ENCODE measurements at places on chromosomes 11 and 22.

- DNase-seq = no peak
These were observed 1283.7 kb upstream of the RAG2 start for GRCh38 chr11:37881741-37882140.

DNA sequence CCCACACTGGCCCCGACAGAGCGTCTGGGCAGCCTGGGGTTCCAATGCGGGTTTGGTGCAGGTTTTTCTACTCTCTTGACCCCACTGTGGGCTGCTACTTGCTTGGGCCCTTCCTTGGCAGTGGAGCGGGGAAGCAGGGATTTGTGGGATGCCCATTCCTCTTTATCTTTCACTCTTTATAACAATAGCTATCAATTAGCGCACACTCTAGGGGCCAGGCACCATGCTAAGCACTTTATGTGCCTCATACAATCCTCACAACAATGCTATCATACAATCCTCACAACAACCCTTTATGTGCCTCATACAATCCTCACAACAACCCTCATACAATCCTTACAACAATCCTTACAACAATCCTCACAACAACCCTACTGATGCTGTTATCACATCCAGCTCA lies 12.7 kb downstream of the ACCS start:
- no peak for DNase-seq

DNA sequence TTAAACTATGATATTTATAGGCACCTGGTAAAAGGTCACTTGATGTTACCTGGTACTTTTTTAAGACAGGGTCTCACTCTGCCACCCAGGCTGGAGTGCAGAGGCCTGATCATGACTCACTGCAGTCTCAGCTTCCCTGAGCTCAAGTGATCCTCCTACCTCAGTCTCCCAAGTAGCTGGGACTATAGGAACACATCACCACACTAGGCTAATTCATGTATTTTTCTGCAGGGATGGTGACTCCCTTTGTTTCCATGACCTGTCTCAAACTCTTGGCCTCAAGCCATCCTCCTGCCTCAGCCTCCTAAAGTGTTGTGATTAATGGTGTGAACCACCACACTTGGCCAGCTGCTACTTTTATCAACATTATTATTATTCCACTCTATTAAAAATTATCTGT lies 47.6 kb downstream of the OR4C45 start:
- no peak for DNase-seq

GRCh38 chr11:133706925-133707794 lies 138.2 kb downstream of the SPATA19 start:
- no peak for DNase-seq

- no peak for DNase-seq
These were observed 2.7 kb downstream of the RNF169 start for GRCh38 chr11:74751303-74751702.

GRCh38 chr11:13367115-13367514 lies 89.5 kb downstream of the BMAL1 start:
- DNase-seq = no peak

DNA sequence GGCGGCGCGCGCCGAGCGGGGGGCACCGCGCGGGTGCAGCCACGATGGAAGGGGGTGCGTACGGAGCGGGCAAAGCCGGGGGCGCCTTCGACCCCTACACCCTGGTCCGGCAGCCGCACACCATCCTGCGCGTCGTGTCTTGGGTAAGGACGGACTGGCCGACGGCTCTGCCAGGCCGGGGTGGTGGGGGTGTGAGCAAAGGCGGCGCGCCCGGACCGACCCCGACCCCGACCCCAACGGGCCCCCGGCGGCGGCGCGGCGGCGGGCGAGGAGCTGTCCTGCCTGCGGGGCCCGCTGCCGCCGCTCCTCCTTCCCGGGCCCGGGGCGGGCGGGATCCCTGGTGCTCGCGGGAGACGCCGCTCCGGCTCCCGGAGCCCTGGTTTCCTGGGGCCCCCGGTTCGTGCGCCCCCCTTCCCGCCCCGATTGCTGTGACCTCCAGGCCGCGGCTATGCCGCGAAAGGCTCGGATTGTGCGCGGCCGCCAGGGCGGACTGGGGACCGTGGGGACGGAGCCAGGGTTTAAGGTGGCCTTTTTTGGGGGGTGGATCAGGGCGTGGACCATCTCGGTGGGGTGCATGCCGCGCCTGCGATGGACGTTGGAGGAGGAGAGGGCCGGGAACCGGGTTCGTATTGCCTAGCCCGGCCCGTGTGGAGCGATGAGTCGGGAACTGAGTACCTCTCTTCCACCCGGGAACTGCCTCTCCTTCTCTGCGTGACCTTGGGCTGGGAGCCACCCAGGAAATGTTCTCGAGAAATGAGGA lies at the start of gene SYNGR1:
Gene SYNGR1, plus strand, starts transcription at position 25 of the 760 bp plus-strand sequence. Its CDS starts 20 bp downstream, at position 45.
- DNase-seq = no peak

All from activated naive CD4-positive, alpha-beta T cell (primary cell).